ENCODE measurements at places on chromosomes 6 and 20.

DNA sequence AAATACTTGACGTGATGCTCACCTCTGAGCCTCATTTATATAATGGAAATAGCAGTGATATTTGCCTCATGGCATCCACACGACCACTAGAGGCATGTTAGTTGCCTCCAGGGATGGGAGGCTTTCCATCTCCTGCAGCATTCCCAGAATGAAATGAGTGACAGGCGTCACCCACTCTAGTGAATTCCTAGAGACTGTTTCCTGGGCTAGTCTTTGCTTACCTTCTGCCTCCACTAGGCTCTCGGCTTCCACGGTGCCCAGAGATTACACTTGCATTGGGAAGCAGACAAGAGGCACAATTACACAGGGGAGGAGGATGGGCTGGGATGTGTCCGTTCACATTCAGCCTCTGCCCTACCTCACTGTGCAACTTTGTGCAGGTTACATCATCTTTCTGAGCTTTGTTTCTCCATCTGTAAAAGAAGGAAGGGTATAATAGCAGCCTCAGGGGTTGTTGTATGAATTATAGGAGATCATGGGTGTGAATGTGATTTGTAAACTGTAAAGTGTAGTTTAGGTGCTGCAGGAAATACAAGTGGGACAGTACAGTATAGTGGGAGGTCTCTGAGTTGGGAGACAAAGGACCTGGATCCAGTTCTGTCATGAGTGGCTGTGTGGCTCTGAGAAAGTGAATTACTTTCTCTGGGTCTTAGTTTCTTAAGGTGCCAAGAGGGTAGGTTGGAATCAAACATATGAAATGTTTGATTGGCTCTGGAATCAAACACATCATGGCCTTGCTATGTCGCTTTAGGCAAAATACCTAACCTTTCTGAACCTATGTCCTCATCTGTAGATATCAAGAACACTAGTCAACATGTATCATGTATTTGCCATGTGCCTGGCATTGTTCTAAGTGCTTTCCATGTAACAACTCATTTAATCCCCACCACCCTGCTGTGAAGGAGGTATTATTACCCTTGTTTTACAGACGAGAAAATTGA lies 3.6 kb upstream of the VSTM2L start:
- DNase-seq = no peak

DNA sequence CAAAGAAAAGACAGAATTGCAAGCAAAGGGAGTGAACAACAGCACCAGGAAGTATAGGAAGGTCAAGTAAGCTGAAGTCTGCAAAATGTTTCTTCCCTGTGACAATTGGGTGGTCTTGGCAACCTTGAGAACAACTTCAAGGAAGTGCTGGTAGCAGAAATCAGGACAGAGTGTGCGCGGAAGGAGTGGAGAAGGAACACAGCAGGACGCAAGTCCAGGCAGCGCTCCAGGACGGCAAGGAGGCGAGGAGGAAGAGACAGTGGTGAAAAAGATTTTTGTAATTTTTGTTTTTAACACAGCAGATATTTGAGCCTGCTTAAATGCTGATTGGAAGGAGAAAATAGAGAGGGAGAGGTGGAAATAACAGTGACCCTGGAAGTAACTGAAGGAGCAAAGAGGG lies 141.7 kb downstream of the F13A1 start:
- DNase-seq = no peak

DNA sequence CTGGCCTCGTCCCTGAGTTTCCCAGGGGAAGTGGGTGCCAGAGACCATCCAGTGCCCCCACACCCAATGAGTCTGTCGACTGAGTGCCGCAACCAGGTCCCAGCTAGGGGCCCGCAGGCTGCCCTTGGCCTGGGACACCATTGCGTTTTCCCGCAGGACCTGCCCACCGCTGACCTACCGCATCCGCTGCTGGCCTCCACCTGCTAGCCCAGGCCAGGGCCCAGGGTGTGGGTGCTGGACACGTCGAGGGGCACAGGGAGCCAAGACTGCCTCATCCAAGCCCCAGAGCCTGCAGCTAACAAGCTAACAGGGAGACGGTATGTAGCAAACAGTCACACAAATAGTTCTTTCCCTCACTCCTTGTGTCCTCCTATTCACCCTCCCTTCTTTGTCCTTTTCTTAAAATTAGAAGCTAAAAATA lies 97.7 kb downstream of the TMEM242 start:
- peak; percentile 38 for DNase-seq

- no peak for DNase-seq
Measured at GRCh38 chr20:59259946-59260345, 40.5 kb upstream of the EDN3 start.

- DNase-seq = peak; percentile 75
Measured at GRCh38 chr20:63102721-63103375, 96.1 kb upstream of the BHLHE23 start.

DNA sequence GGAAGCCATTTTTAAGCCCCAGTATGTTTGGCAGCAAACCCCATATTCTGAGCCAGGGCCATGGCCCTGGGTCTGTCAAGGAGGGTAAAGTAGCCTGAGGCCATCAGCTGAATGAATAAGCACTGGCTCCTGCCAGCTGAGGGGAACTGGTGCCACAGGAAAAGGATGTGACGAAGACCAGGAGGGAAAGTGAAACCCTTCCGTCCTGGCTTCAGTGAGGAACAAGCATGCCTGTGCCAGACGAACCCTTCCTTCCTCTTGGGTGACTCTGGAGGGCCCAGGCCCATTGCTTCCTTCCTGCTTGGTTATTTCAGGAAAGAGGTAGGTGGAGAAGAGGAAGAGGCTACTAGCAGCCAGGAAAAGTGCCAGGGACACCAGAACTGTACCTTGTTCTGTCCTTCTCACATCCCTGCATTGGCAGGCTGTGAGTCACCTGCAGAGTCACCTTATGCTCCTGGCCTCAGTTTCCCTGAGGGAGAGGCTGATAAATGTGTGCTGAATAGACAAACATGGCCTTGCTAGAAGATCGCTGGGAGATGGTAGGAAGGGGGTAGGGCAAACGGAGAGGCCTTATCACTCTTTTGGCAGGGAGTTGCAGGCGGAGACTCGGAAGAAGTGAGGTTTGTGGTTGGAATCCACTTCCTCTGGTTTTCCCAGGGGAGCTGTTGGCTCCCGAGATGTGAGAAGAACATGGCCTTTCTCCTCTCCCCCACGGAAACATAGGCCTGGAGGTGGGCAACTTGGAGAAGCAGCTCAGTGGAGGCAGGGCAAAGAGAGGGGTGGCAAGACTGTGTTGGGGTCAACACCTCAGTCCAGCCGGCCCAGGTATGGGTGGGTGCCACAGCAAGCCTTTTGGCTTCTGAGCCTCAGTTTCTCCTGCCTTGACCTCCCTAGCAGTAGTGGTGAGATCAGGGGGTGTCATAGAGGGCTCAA lies 37.4 kb downstream of the COX4I2 start:
- peak; percentile 60 for DNase-seq

DNA sequence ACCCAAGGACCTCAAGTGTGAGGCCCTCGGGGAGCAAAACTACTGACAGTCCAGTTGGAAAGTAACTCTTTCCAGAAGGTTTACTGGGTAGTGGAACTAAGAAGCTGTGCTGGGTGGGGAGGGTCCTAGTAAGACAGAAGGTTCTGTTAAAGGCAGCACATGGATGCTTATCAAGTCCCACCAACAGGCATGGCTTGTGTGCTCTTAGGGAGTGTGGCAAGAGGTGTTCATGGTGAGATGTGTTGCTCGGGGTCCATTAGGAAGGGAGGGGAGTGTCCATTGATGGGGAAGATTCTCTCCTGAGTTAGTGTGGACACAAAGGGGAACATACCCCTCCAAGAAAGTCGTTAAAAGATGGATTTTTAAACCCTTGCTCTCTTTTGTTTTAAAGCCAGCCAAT lies 120.6 kb downstream of the LY86 start:
- DNase-seq = no peak

GRCh38 chr6:141483598-141484061 lies 649.1 kb upstream of the GJE1 start:
- peak; percentile 72 for DNase-seq

DNA sequence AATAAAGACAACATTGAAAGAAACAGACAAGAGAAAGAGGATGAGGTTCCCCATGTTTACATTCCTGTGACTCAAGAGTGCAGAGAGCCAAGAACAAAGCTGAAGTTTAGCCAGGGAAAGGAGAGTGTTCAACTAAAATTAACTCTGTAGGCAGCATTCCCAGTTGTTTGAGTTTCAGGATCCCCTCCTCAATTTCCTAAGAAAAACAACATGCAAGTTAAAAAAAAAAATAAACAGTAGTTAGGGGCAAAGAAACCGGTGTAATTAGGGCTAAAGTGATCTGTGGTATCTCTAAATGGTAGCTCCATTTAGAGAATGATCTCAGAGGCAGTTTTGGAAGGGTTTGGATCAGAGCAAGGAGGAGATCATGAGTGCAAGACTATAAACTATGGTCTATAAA lies 30.9 kb upstream of the RAB23 start:
- peak; percentile 52 for DNase-seq

- no peak for DNase-seq
Measured at GRCh38 chr20:41649489-41649888, 31.3 kb upstream of the CHD6 start.

GRCh38 chr20:23122796-23123655 lies 36.9 kb upstream of the CD93 start:
- DNase-seq = no peak

- no peak for DNase-seq
Measured at GRCh38 chr6:135088281-135088680, 33.7 kb upstream of the HBS1L start.

GRCh38 chr20:8557711-8558110 lies 425.6 kb downstream of the PLCB1 start:
- DNase-seq = no peak

- DNase-seq = peak; percentile 51
Measured at GRCh38 chr20:5513975-5514516, 197.3 kb upstream of the PROKR2 start.

GRCh38 chr6:129513471-129513870 lies 196.5 kb downstream of the ARHGAP18 start:
- DNase-seq = peak; percentile 41

DNA sequence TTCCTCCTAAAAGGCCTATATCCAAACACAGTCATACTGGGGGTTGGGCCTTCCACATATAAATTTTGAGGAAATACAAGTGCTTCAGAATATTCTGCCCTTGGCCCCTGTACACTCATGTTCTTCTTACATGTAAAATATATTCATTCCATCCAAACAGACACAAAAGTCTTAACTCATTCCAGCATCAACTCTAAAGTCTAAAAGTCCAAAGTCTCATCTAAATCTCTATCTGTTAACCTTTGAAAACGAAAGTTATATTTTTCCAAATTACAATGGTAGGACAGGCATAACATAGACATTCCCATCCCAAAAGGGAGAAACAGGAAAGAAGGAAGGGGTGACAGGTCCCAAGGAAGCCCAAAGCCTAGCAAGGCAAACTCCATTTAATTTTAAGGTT lies 215.4 kb upstream of the THBS2 start:
- no peak for DNase-seq

DNA sequence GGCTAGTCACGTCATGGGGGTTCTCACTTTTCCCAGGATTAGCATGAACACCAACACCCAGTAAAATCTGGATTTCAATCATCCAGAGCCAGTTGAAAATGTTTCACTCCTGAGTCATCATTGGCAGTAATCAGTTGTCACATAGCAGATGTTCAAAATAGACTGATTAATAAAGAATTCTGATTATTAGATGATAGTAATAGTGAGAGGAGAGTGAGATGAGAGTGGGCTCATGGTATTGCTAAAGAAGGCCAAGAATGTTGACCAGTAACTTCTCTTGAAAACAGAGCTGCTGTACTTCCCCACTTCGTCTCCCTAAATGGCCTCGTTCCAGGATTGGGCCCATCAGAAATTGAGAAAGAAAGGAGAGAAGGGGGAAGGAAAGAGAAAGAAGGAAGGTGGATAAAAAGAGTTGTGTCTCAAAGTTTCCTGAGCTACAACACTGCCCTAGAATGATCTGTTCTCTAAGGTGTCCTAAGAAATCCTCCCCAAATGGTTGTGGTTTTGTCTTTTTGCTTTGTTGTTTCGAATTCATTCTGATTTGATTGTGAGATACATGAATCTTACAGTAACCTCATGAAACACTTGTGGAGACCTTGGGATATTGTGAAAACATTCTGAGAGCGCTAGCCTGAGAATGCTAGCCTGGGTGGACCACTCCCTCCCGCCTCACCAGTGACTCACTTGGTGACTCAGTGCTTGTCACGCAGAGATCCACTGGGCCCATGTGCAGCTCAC lies 502.2 kb upstream of the JARID2 start:
- peak; percentile 89 for DNase-seq

- DNase-seq = no peak
Measured at GRCh38 chr6:73506246-73506645, 14.6 kb downstream of the EEF1A1 start.

- DNase-seq = no peak
Measured at GRCh38 chr6:169227116-169227515, 26.5 kb downstream of the THBS2 start.

- peak; percentile 62 for DNase-seq
Measured at GRCh38 chr20:10427060-10427692, 6.8 kb downstream of the MKKS start.

DNA sequence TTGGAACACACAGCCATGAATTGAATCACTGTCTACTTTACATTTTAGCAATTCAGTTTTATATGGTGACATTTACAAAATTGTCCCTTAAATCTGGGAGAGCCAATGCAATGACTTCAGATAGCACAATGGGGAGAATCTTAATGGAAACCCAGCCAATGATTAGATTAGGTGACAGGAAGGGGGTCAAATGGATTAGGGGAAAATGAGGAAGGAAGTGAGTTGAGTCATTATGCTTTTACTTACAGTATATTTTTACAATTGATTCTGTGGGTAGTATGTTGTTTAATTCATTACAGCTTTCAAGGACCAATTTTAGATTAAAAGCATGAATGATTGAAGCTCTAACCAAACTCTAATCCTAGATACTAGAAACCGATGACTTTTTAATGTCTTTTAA lies 229.8 kb downstream of the SOX4 start:
- DNase-seq = no peak

GRCh38 chr20:20719411-20719810 lies 7.0 kb upstream of the RALGAPA2 start:
- DNase-seq = no peak

- DNase-seq = peak; percentile 8
Measured at GRCh38 chr6:166258854-166259276, 49.3 kb downstream of the PRR18 start.

- no peak for DNase-seq
Measured at GRCh38 chr6:13286181-13286580, 42.2 kb downstream of the TBC1D7 start.

- DNase-seq = no peak
Measured at GRCh38 chr20:37920270-37920669, 17.3 kb downstream of the VSTM2L start.

- DNase-seq = peak; percentile 79
Measured at GRCh38 chr6:166588691-166589336, 2.3 kb upstream of the RAMACL start.
